Mesendoderm (in vitro differentiated cells): ENCODE measurements at places on chromosomes 3 and 15.

DNA sequence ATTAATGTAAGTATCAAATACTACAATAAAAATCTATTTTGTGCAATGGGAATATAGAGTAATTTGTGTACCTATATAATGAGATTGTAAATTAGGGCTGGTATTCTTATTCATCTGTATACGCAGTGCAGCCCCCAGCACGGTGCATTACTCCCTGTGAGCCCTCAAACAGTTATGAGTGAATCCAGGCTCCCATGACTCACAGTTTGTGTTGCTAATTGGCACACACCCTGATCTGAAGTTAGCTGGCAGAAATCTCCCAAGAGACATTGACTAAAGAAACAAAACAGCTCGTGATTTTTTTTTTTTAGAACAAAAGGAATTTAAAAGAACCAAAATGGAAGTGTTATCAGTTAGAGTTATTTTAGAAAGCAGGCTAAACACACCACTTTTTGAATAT lies 15.7 kb downstream of the GK5 start:
- DNase-seq = no peak

DNA sequence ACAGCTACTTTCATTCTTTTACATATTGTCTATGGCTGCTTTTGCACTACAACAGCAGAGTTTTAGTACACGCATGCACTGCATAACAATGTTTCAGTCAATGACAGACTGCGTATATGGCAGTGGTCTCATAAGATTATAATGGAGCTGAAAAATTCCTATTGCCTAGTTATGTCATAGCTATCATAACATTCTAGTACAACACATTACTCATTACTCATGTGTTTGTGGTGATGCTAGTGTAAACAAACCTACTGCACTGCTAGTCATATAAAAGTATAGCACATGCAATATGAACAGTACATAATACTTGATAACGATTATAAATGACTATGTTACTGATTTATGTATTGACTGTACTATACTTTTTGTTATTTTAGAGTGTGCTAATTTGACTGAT lies 47.9 kb downstream of the QTRT2 start:
- DNase-seq = no peak

GRCh38 chr3:156170571-156170970 lies 50.2 kb downstream of the KCNAB1 start:
- no peak for DNase-seq

- DNase-seq = no peak
Observed at GRCh38 chr15:64026591-64026990, 19.7 kb downstream of the DAPK2 start.

GRCh38 chr3:77380136-77380535 lies 340.2 kb downstream of the ROBO2 start:
- no peak for DNase-seq

- no peak for DNase-seq
Observed at GRCh38 chr15:55151631-55152030, 45.1 kb downstream of the RSL24D1 start.

GRCh38 chr3:52715714-52716305 lies 9.9 kb downstream of the SPCS1 start:
- no peak for DNase-seq

- DNase-seq = no peak
Observed at GRCh38 chr15:83491486-83491885, 44.3 kb downstream of the SH3GL3 start.
